Bladder microvascular endothelial cell (primary cell): ENCODE measurements at places on chromosomes 1 and 21. TPM values are rescaled to one million over a fixed set of nuclear protein-coding genes. Genes with fewer than 3 reads are reported as not detected.

The FBXO28 gene
- 23.8 and 69.1 TPM in 2 replicates for total RNA-seq

The SAMSN1 gene
- 0.16 and 0.25 TPM in 2 replicates for total RNA-seq

The OR10Z1 gene
- total RNA-seq: not detected in 2 replicates

The MEX3A gene
- total RNA-seq: 2.4 and 12.2 TPM in 2 replicates

The MSH4 gene
- under 0.01 and 0.25 TPM in 2 replicates for total RNA-seq

The AXDND1 gene
- 0.13 TPM in 1 of 2 replicates, not detected in the other for total RNA-seq

The RPAP2 gene
- total RNA-seq: 3.4 and 16.7 TPM in 2 replicates

The KRTAP19-3 gene
- total RNA-seq: not detected in 2 replicates

The KCND3 gene
- 0.25 TPM in 1 of 2 replicates, not detected in the other for total RNA-seq

The CD53 gene
- total RNA-seq: not detected in 2 replicates

The CRABP2 gene
- total RNA-seq: not detected in 2 replicates

The LCE1F gene
- total RNA-seq: not detected in 2 replicates

The CD1C gene
- not detected in 2 replicates for total RNA-seq

The GPR3 gene
- total RNA-seq: 0.16 and 0.19 TPM in 2 replicates

The RGSL1 gene
- not detected in 2 replicates for total RNA-seq

The NPHS2 gene
- total RNA-seq: not detected in 2 replicates

The NBPF4 gene
- not detected in 2 replicates for total RNA-seq

The MNDA gene
- total RNA-seq: not detected in 2 replicates

The TMEM51 gene
- total RNA-seq: 5.2 and 9.9 TPM in 2 replicates

The KRTAP10-3 gene
- total RNA-seq: not detected in 2 replicates

The HCRTR1 gene
- total RNA-seq: 0.65 and 5.2 TPM in 2 replicates

The HAPLN2 gene
- not detected in 2 replicates for total RNA-seq

The LEFTY2 gene
- total RNA-seq: not detected in 2 replicates

The CA6 gene
- not detected in 2 replicates for total RNA-seq

The LINGO4 gene
- total RNA-seq: not detected in 2 replicates

The HSD3B1 gene
- total RNA-seq: not detected in 2 replicates

The OR6K3 gene
- not detected in 2 replicates for total RNA-seq

The TMEM222 gene
- total RNA-seq: 14.4 and 29.8 TPM in 2 replicates

The HSD11B1 gene
- 0.32 TPM in 1 of 2 replicates, not detected in the other for total RNA-seq

The ANKRD34A gene
- total RNA-seq: 0.13 and 0.32 TPM in 2 replicates

The AMY1C gene
- not detected in 2 replicates for total RNA-seq

The RNF207 gene
- 4.2 and 15.5 TPM in 2 replicates for total RNA-seq

The FRRS1 gene
- total RNA-seq: 3.5 and 7.3 TPM in 2 replicates

The SLFNL1 gene
- total RNA-seq: 0.32 and 0.69 TPM in 2 replicates

The FOXD3 gene
- total RNA-seq: not detected in 2 replicates

The DTL gene
- total RNA-seq: 10.0 and 11.6 TPM in 2 replicates

The PRDX6 gene
- 112 and 154 TPM in 2 replicates for total RNA-seq
